Epithelial cell of esophagus (primary cell): ENCODE measurements at places on chromosomes 12 and 14.

DNA sequence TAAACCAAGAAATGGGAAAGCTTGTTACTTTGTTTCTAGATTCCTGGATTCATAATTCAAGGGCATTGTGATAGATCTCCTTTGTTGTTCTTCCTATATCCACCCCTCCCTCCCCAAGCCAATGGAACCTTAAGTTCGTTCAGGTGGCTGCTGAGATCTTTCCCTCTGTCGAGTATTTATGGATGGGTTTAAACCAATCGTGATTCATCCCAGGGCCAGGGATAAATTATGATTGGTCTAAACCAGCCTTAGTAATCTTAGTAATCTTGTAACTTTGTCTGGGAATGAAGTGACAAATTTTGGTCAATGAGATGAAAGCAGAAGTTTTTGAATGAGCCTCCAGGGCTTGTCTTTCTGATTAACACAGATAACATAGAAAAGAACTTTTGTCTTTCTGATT lies 56.1 kb upstream of the PCED1B start:
- DNase-seq: no peak

DNA sequence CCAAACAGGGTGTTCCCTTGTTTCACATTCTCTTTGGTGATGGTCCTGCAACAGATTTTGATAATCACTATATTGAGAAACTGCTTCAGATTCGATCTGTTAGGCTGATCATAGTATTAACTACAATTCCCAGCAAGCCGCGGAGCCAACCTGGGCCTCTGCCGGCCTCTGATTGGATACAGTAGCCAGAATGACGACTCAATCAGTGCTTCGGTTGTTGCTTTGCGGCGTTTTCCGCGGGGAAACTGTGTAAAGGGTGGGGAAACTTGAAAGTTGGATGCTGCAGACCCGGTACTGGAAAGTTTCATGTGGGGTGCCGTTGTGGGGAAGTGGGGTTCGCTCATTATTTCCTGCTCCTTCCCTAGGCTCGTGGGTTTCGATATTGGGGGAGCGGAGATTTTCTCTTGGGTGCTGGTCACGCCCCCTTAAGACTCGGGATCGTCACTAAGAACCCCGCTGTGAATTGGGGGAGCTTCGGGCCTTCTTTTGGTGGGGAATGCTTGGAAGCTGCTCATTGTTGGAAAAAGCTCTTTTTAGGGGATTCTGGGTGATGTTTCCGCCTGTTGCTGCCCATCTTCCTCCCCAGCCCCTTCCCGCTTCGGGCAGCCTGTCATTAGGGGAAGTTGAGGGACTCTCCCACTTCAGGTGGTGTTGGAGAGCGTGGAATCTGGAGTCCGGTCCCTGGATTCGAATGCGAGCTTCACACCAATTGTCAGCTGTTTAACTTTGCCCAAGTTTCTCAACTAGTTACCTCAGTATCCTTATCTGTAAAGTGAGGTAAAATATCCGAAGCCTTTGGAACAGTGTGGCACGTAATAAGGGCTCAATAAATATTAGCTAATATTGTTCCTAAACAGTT lies at the start of gene RAD51B:
RAD51B (plus strand) TSS at position 217 of the 859 bp plus-strand sequence.
- DNase-seq: peak; percentile 82

GRCh38 chr12:128840862-128841468 lies 12.3 kb upstream of the GLT1D1 start:
- no peak for DNase-seq

- no peak for DNase-seq
Observed at GRCh38 chr12:102503056-102503681, 22.8 kb upstream of the IGF1 start.

DNA sequence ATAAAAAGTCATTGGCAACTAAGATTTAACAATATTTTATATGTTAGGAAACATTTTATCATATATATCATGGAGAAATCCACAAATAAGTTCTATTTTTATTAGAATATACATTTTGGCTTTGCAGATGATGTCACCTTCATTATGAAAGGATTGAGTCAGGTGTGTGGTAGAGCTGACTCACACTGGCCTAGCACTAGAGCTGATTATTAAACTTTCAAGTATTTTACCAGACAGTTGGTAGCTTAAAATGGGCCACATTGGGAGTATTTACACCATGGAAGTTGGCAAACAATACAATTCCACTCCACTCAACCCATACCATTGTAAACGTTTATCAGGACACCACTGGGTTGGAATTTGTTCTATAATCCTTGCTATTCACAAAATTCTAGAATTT lies 1036.6 kb downstream of the TRHDE start:
- peak; percentile 55 for DNase-seq

DNA sequence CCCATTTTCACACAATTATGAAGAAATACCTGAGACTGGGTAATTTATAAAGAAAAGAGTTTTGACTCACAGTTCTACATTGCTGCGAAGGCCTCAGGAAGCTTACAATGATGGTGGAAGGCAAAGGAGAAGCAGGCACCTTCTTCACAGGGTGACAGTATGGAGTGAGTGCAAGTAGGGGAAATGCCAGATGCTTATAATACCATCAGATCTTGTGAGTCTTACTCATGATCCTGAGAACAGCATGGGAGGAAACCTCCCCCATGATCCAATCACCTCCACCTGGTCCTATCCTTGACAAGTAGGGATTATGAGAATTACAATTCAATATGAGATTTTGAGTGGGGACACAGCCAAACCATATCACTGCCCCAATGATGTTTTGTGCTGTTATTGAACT lies 189.3 kb upstream of the CRY1 start:
- DNase-seq: peak; percentile 41

DNA sequence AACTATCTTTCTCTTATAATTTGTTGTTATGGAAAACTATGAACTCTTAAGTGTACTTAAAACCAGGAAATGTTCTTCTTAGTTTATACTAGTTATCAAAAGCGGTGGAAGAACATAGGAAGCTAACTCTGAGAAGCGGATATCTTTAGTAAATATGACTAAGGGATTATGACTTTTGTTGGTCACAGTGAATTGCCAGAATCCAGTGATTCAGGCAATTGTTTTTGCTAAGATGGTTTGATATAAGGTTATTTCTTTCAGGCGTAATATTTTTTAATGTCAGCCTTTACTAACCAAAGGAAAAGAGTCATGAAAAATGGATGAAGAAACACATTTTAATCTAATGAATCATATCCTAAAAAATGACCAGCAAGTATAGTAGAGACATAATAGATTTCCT lies 473.5 kb downstream of the FOXG1 start:
- DNase-seq: peak; percentile 29

DNA sequence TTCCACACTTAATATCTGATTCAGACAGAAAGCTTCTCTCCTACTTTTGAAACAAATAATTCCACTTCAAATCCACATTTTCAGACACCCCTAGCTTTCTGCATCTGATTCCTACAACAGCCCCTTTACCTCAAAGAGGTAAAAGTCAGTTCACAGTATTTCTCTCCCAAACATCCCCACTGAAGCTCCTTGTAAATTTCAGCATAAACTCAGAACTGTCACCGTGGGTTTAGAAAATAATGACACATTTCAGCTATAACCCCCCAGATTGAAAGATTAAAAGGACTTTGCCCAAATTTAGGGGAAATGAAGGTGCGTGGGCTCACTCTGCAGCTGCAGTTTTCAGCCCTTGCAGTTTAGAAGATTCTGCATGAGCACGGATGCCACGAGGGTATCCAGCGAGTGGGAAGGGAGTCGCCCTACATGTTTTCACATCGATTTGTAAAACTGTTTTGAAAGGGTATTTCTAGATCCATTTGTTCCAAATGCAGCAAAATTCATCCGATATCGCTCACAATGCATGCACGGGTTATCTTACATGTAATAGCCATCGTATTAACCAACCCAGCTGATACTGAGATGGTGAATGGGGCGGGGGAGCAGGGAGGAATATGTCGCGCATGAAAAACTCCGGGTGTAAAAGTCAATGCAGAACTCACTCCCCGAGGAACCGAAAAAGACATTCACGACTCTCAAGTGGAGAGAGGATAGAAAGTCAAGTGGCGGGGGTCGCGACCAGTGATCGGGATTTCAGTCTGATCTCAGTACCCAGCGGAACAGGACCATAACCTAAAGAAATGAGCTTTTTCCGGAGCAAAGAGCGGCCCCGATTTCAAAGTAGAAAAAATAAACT lies 5.0 kb upstream of the CCND2 start:
- DNase-seq: no peak

- DNase-seq: no peak
Observed at GRCh38 chr14:31127690-31128089, 79.9 kb downstream of the HECTD1 start.

DNA sequence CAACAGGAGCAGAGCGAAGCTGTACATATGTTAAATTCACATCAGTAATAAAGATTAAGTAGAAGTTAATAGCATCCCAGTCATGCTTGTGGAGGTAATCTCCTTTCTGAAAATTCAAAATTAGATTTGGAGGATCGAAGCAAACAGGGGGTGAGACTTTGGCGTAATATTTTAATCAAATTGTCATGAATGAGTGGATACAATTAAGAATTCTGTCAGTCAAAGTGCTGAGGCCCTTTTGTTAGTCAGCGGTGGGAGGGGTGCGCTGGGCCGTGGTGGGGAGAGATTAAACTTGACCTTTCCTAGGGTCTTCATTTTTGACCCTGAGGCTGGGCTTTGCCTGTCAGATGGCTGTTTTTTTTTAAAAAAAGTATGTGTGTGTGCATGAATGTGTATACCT lies 226.7 kb downstream of the VRK1 start:
- DNase-seq: no peak

DNA sequence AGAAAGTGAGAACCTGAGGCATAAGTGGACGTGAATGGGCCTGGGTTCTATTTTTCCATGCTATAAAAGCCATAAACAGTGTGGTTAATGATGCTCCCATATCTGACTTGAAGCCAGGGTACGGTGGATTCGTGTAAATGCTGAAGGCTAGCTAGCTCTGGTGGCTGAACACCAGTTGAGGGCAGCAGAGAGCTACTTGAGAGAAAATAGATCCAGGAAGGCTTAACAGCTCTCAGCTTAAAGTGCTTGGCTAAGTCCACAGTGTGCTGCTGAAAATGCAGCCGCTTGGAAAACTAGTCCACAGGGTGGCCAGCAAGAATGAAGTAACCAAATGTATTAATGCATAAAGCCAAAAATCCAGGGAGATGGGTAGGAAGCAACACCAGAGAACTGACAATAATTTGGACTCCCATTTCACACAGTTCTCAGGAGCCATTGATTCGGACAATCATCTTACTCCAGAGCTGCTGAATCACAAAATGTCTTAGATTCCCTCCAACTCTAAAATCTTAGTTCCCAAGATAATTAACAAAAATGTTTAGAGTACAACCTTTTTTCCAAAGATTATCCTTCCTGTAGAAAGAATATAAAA lies 15.0 kb upstream of the FOXG1 start:
- DNase-seq: peak; percentile 76

DNA sequence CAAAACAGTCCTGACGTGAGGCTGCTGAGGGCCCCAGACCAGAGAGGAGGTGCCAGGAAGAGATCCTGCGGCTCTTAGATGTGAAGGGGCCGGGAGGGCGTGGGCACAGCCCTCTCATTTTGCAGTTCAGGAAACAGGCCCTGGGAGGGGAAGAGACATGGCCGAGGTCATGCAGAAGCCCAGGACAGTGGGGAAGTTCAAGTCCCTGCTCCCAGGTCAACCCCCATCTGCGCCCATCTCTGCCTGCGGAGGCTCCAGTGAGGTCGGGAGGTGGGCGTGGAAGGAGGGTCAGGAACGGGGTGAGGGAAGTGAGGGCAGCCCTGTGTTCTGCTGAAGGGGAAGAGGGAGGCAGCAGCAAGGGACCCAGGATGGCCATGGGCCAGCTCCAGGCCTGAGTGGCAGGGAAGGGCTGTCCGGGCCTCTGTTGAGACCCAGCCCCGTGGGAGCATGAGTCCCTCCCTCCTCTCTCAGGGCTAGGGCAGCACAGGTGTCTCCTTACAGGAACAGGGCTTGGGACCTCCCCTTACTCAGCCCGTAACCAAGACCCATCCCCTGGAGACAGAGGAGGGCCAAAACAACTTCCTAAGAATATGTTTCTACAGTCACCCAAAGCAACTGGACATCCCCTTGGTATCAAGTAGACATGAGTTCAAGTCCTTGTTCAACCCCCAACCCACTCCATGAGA lies 90.8 kb downstream of the LGMN start:
- no peak for DNase-seq

DNA sequence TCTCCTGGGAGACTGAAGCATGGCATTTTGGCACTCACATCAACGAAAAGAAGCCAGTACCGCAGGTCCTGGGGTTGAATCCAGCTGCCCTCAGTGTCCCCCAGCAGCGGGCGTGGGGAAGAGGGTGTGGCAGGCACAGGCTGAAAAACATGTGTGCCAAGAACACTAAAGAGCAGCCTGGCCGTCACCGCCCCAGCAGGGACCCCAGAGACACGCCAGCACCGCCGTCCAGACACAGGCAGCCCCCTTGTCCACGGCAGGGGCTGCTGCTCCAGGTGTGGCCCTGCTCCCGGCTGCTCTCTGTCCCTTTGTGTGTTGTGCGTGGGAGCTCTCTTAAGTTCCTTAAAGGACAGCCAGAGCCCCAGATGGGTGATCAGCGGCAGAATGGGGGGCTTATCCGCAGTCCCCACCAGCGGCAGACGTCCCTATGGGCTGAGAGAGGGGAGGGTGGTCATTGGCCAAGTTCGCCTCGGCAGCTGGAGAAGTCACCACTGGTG lies 556 bp downstream of the PHETA1 start:
- DNase-seq: no peak

DNA sequence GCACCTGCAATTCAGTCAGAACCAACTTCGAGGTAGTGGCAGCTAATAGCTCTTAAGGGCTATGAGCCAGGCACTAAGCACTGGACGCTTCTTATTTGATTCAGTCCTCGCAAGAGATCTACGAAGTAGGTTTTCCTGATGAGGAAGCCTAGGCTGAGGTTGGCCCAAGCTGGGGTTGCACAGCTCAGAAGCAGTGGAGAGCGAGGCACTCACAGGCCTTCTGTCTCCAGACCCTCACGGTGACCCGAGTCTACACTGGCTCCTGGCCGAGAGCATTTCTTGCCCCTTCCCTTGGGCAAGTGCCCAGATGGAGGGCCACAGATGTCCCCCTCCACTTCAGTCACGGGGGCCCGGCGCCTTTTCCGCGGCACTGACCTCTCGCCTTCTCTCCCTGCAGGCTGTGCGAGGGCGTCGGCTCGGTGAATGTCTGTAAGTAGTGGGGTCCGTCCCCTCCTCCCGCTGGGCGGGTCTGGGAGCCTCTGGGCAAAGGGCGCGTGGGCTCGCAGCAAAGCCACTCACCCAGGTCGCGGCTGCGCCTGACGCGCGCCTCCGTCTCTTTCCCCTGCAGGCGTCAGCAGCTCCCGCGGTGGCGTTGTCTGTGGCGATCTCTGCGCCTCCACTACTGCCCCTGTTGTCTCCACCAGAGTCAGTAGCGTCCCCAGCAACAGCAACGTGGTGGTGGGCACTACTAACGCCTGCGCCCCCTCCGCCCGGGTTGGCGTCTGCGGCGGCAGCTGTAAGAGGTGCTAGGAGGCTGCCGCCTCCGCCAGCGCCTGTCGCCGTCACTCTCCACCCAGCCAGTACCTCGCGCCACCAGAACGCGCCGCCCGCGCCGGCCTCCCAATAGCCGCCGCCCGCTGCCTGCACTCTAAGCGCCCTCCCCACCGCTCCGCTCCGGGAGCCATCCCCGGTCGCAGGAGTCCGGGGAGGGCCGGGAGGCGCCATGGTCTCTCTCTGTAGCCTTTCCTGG lies 13.1 kb downstream of the KRT83 start:
- peak; percentile 66 for DNase-seq

- no peak for DNase-seq
Observed at GRCh38 chr12:93541578-93542225, 30.8 kb upstream of the SOCS2 start.

- DNase-seq: no peak
Observed at GRCh38 chr14:32707742-32708500, 230.8 kb upstream of the NPAS3 start.
